ENCODE measurements at places on chromosomes 1 and 21.

GRCh38 chr1:244280859-244281258, 170.8 kb downstream of the ADSS2 start:
- DNase-seq = no peak

DNA sequence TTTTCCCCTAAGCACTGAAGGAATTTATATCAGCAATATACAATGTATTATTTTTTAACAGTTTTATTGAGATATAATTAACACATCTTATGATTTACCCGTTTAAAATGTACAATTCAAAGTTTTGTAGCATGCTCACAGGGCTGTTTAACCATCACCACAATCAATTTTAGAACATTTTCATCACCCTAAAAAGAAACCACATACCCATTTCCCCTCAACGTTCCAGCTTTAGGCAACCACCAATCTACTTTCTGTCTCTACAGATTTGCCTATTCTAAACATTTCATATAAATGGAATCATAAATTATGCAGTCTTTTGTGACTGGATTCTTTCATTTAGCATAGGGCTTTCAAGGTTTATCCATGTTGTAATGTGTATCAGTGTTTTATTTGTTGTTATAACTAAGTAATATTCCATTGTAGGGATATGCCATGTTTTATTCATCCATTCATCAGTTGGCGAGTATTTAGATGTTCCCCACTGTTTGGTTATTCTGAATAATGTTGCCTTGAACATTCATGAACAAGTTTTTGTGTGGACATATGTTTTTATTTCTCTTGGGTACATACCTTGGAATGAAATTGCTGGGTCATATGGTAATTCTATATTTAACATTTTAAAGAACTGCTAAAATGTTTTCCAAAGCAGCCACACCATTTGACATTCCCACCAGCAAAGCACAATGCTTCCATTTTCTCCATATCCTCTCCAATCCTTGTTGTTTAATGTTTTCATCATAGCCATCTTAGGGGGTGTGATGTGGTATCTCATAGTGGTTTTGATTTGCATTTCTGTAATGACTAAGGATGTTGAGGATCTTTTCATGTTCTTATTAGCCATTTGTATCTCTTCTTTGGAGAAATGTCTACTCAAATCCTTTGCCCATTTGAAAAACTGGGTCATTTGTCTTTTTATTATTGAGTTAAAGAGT, 188.5 kb downstream of the TM2D1 start:
- no peak for DNase-seq

GRCh38 chr1:20210736-20211460, 24.6 kb upstream of the PLA2G2C start:
- DNase-seq = no peak

- no peak for DNase-seq
Measured at GRCh38 chr1:32465578-32465933, 684 bp downstream of the ZBTB8B start.

GRCh38 chr21:28742527-28742926, 250.2 kb downstream of the LTN1 start:
- no peak for DNase-seq

GRCh38 chr1:110612060-110612745, 6.0 kb upstream of the KCNA2 start:
- DNase-seq = no peak

DNA sequence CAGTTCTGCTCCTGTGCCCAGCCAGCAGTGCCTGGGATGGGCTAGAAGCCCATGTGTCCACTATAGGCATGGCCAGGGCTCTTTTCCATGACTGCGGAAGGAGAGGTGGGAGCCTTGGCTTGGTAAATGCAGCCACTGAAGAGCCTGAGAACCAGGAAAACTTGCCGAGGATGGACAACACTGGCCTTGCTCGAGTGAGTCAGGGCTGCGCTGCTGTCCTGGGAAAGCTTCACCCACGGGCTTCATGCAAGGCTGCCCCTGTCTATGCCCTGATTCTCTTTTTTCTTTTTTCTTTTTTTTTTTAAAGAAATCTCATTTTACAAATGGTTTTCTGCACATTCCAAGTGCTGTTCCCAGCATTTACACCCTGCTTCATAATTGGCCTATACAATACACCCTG, 156.5 kb downstream of the CAMTA1 start:
- no peak for DNase-seq

GRCh38 chr21:26210614-26211013, 40.0 kb upstream of the APP start:
- DNase-seq = no peak

DNA sequence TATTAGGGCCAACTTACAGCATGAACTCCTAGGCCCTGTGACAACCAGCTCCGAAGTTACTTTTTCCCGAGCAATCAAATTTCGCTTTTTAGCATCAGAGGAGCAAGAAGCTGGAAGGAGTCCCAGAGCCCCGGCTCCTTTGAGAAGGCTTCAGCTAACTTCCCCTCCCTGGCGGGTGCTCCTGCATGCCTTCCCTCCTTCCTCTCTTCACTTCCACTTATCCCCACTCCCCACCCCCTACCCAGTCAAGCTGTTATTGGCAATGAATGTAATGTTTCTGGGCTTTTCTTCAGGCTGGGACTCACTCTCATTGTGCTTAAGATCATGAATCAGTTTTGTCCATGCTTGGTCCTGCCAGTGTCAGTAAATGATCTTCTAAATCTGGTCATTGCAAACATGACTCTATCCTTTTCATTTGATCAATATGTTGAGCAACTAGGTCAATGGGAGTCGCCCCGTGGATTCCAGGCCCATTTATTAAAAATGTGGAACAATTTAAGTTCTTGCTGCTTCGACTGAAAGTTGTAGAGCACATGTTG, 94.5 kb upstream of the TSPAN2 start:
- DNase-seq = no peak

DNA sequence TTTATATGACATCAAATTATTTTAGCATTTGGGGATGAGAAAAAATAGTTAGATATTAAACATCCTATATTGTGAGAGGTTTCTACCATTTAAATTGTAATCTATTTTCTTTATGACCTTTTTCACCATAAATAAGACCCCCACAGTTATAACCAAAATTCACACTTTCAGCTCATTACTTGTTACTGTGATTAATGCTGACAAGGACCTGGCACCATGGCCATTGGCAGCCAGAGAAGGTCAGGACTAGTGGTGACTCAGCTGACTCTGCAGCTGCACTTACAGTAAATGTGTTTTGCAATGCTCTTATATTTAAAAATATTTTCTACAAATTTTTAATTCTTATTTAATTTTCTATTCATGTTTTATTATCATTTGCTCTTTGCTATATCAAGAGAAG, 133.3 kb upstream of the C1orf105 start:
- no peak for DNase-seq

DNA sequence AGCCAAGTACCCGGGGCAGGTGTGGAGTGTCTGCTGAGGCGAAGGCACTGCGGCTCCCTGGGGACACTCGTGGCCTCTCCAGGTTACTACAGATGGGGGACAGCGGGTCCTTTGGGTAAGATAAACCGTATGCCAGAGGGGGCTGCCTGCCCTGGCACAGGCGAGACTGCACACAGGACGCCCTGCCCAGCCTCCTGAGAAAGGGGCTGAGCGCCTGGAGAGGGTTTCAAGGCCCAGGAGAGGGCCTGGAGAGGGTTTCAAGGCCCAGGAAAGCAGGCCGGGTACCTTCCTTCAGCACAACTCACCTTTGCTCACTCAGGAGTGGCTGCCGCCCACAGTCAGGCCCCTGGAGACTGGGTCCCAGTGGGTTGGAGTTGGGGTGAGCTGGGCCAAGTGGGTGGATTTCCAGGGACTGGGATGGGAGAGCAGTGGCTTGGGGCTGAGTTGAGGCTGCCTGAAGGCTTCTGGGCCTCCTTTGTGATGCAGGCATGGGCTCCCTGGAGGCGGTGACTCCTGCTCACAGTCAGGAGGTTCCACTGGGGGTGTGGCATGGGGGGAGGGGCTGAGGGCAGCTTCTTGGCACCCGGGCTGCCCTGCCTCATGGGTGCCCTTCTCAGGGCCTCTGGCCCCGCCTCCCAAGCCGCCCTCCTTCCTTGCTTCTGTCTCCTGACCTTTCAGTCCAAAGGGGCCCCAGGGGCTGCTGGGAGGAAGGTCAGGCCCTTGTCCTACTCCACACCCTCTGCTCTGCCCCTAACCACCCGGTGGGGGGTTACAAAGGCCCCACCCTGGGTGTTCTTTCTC, at the start of gene MMEL1:
Gene MMEL1 (minus strand): TSS at position 456 of the 801 bp plus-strand sequence. CDS start 3,532 bp downstream, outside the sequence.
- peak; percentile 42 for DNase-seq

- DNase-seq = no peak
Measured at GRCh38 chr1:205301842-205302588, 19.5 kb downstream of the NUAK2 start.

- DNase-seq = no peak
Measured at GRCh38 chr1:220341126-220341525, 68.9 kb upstream of the RAB3GAP2 start.

DNA sequence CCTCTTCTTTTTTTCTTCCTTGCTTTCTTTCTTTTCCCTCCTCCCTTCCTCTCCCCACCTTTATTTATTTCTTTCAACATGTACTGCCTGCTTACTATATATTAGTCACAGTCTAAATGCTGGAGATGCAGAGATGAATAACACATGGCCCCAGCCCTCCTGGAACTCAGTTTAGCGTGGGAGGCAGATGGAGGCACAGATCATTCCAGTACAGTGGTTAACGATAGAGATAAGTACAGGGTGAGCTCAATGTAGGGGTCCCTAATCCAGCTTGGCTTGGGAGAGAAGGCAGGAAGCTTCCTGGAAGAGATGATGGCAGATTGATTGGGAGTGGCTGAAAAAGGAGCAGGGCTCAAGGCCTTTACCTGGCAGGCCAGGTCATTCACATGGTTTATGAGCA, 55.6 kb upstream of the PPP2R5A start:
- DNase-seq = no peak

DNA sequence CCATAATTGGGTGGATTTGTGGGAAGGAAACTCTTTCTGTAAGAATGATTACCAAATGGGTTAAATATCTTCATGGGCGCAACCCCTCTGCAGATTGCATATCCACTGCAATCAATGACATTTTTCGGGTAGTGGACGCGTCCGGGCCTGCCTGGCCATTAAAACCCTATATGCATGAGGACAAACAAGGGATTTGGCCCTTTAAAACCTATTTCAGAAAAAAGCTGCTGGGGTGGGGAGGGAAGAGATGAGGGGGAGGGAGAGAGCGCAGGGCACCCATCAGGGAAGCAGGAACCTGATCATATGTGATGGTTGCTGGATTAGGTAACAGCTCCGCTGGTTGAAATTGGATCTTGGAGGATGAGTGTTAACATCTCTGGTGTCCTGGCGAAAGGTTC, 228.8 kb downstream of the PBX1 start:
- no peak for DNase-seq

- no peak for DNase-seq
Measured at GRCh38 chr1:9720785-9721605, 69.5 kb downstream of the PIK3CD start.

GRCh38 chr1:200483491-200484143, 73.8 kb upstream of the ZNF281 start:
- peak; percentile 63 for DNase-seq

GRCh38 chr1:16026723-16027484, 5.1 kb downstream of the CLCNKA start:
- DNase-seq = peak; percentile 88

- DNase-seq = no peak
Measured at GRCh38 chr1:63743781-63744180, 30.0 kb upstream of the ROR1 start.

DNA sequence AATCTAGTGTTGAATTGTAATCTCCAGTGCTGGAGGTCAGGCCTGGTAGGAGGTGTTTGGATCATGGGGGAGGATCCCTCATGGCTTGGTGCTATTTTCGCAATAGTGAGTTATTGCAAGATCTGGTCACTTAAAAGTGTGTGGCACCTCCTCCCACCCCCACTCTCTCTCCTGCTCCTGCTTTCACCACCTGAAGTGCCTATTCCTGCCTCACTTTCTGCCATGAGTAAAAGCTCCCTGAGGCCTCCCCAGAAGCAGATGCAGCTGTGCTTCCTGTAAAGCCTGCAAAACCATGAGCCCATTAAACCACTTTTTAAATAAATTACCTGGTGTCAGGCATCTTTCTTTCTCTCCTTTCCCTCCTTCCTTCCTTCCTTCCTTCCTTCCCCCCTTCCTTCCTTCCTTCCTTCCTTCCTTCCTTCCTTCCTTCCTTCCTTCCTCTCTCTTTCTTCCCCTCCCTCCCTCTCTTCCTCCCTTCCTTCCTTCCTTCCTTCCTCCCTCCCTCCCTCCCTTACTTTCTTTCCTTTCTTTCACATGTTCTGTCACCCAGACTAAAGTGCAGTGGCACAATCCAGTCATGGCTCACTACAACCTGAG, 172.4 kb downstream of the C1orf21 start:
- DNase-seq = no peak

- no peak for DNase-seq
Measured at GRCh38 chr1:30971496-30971895, 62.9 kb upstream of the SDC3 start.

GRCh38 chr1:40653851-40654537, 11.5 kb downstream of the RIMS3 start:
- peak; percentile 91 for DNase-seq

- no peak for DNase-seq
Measured at GRCh38 chr1:157104598-157105293, 5.1 kb upstream of the ETV3L start.

DNA sequence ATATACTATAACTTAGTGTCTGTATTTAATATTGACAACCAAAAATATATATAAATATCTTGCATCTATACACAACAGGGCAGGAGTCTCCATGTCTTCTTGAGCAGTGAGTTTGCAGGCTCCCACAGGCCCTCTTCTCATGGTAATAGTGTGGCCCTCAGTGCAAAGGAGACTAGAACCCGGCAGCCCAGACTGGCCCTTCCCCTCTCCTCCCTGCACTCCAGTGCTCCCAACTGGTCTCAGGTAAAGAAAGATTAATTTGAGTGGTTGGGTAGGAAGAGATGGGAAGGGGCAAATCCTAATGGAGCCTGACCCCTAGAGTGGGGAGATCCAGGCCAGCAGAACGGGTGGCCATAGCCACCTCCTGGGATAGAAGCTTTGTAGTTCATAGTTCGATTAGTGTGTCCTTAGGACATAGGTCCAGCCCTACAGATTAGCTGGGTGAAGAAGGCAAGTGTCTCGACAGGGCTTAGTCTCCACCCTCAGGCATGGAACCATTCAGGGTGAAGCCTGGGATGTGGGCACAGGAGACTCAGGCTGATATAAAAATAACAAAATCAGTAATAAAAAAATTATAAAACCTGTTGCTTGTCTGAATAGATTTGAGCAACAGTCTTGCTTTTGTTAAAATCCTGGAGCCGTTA, 32.3 kb downstream of the SLC2A1 start:
- no peak for DNase-seq

- no peak for DNase-seq
Measured at GRCh38 chr1:41618871-41619270, 134.4 kb upstream of the EDN2 start.

GRCh38 chr21:38234395-38235142, 22.2 kb upstream of the KCNJ15 start:
- no peak for DNase-seq

Data from iPS-NIHi11 (cell line).